Effector memory CD8-positive, alpha-beta T cell (primary cell): ENCODE measurements at places on chromosomes 12 and 14.

DNA sequence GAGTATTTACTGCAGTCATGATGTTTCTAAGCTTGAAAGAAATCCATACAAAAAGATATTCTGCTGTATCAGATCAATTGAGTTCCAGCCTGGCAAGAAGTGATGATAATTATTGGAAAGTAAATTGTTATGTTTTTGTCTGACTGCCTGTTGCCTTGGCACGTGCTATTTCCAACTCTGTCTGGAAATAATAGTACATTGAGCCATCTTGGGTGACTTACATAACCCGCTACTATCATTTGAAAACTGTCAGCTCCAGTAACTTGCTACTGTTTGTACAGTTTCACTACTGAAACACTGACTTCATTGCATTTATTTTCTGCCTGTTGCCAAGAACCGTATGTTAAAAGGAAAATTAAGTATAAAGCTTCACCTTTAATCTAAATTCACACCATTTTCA is 318.6 kb downstream of the ITPR2 start:
- DNase-seq, result no peak

- no peak for DNase-seq
Observed at GRCh38 chr12:14839262-14839661, 4.1 kb downstream of the ART4 start.

DNA sequence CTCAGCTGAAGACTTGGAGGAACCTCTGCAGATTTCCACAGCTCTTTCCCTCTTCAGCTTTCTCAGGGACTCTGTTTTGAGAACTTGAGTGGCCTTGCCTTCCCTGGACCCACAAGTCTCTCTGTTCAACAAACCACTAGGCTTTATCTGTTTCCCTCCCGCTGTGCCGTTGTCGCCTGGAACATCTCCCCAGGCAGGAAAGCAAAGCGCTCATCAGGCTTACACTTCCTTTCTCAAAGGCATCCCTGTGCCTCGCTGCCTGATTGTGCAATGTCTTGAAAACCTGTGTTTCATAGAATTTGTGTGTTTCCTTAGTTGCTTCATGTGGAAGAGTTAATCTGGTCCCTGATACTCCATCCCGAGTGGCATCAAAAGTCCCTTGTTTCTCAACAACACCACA is 64.1 kb downstream of the PPM1A start:
- no peak for DNase-seq

GRCh38 chr12:48774516-48774915 is 14.4 kb downstream of the ADCY6 start:
- no peak for DNase-seq

GRCh38 chr12:109881752-109882151 is 1.4 kb upstream of the GLTP start:
- no peak for DNase-seq

DNA sequence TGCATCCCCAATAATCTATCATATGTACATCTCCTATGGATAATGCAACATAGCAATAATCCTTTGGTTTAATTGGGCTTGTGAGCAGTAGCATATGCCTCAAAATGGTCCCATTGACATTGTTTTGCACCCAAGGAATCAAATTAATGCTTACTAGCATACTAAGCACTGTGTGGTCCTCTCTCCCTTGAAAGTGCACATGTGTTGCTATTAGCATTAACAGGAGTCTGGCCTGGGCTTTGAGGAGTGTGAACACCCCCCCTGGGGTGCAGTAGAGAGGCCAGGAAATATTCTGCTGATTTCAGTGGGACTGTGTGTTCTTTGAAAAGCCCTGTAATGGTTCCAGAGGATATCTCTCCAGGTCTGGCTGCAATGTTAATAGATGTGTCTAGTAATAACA is 1148.4 kb downstream of the VRK1 start:
- no peak for DNase-seq

- DNase-seq, result peak; percentile 34
Observed at GRCh38 chr12:27652174-27652763, 44.0 kb upstream of the REP15 start.

- no peak for DNase-seq
Observed at GRCh38 chr12:113666223-113666622, 194.6 kb upstream of the LHX5 start.

- DNase-seq, result no peak
Observed at GRCh38 chr14:96359959-96360358, 3.2 kb downstream of the ATG2B start.

DNA sequence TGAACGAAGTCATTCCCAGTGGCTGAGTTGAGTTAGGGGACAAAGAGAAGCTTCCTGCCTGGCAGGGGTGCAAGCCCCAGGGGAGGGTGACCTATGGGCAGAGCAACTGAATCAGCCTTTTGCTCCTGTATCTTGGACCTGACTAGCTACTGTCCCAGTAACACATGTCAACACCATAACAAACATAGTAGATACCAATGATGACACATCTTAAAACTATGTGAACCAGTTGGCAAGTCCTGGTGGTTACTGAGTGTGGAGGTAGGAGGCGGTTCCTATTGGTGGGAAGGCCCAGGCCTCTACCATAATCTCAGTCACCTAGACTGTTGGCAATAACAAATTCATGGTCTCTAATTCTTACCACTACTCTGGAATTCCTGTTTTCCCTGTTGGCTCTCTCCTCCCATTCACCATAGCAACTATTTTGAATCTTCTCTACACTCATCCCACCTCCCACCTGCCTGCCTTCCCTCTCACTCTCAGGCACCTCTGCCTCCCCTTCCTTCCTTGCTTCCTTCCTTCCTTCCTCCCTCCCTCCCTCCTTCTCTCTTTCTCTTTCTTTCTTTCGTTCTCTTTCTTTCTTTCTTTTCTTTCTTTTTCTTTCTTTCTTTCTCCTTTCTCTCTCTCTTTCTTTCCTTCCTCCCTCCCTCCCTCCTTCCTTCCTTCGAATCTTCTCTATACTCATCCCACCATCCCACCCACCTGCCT is 8.1 kb upstream of the P2RX7 start:
- DNase-seq, result no peak

DNA sequence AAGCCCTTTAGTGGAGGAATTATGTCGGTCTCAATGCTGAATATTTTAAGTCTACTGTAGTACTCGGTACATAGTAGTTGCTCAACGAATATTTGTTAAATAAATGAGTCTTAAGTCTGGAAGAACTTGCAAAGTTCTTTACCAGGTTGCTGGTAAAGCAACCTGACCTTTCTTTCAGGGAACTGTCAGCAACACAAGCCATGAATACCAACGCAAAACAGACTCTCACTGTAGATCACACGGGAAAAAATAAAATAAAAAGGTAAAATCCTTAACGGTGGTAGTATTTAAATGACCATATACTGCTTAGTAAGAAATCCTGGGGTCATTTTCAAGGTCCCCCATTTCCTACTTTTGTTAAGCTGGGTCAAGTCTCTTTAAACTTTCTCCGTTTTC is 447 bp upstream of the NUBPL start:
- DNase-seq, result no peak

- no peak for DNase-seq
Observed at GRCh38 chr14:85662096-85662495, 132.2 kb downstream of the FLRT2 start.

DNA sequence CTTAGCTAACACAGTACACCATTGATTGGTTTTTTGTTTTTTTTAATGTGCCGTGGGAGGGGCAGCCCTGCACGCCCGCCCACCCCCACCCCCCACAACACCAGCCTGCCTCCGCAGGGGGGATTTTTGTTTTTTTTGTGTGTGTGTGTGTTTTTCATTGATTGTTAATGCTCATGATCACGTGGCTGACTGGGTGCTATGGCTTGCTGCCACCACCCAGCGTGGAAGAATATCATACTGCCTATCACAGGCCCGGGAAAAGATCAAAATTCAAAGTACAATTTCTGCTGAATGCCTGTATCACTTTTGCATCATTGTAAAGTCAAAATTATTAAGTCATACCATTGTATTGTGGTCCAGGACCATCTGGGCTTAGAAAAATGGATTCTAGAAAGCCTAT is 8.3 kb downstream of the RESF1 start:
- DNase-seq, result no peak

DNA sequence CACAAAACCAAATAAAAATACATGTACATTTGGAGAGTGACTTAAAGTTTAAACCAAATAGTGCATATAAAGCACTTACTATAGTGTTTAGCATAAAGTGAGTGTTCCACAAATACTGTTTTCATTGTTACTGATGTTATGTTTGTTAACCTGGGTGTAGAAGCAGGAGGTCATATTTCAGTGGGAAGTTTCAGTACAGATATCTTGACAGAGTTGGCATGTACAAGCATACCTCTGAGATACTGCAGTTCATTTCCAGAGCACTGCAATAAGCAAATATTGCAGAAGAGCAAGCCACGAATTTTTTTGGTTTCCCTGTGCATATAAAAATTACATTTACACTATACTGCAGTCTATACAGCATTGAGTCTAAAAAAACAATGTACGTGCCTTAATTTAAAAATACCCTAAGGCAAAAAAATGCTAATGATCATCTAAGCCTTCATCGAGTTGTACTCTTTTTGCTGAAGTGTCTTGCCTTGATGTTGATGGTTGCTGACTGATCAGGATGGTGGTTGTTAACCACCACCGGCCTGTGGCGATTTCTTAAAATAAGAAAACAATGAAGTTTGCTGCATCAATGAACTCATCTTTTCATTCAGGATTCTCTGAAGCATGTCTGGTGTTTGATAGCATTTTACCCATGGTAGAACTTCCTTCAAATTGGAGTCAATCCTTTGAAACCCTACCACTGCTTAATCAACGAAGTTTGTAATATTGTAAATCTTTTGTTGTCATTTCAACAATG is 361.1 kb upstream of the RPL10L start:
- no peak for DNase-seq

DNA sequence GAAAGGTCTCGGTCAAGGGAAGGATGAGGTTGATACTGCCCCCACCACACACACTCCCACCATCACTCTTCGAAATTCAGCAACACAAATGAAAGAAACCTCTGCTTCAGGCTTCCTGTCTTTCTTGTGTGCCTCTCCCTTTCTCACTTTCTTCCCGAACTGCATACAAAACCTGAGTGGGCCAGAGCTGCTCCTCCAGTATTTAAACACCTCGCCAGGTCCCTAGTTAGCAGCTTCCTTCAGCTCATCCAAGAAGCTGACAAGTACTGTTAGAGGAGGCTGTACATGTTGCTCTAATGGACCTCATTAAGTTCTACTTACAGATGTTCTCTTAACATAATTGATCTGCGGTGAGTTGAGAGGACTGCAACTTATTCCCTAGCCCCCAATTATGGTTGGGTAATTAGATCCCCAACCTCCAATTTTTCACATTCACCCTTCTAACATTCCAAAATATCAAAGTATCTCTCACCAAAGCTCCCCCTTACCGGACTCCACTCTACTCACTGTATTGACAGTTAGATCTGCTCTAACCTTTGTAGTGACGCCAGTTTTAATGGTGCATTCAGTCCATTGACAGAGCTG is 4.1 kb upstream of the LMO3 start:
- DNase-seq, result no peak

DNA sequence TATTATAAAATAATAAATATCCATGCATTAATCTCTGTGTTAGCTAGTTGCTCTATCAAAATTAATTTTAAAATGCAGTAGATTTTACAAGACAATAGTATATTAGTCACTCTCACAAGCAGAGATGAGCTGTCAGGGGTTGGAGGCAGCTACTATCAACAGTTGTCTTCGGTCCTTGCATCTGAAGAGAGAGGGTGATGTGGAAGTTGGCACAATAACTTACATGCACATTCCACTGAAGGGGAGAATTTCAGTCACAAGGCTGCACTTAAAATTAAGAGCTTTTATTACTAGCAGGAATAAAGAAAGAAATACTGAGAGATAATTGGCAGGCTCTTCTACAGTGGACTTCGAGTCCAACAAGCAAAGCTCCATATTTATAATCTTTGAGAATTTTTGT is 166.9 kb upstream of the DCN start:
- no peak for DNase-seq

DNA sequence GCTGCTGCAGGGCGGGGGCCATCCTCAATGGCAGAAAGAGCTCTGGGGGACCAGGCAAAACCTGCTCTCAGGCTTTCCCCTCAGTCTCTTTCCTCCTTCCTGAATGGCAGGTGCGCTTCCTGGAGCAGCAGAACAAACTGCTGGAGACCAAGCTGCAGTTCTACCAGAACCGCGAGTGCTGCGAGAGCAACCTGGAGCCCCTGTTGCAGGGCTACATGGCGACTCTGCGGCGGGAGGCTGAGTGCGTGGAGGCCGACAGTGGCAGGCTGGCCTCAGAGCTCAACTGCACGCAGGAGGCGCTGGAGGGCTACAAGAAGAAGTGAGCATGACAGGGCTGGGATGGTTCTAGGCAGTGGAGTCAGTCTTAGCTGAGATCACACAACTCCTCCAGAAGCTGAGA is 22.9 kb upstream of the KRT83 start:
- DNase-seq, result no peak

- no peak for DNase-seq
Observed at GRCh38 chr12:113273053-113273725, 51.9 kb downstream of the TPCN1 start.

GRCh38 chr14:75568791-75569190 is 9.6 kb upstream of the FLVCR2 start:
- DNase-seq, result no peak
